Colonic mucosa (tissue), 4 donors: ENCODE measurements at places on chromosomes 12 and 14. TPM values are rescaled to one million over a fixed set of nuclear protein-coding genes. Genes with fewer than 3 reads are reported as not detected.

DNA sequence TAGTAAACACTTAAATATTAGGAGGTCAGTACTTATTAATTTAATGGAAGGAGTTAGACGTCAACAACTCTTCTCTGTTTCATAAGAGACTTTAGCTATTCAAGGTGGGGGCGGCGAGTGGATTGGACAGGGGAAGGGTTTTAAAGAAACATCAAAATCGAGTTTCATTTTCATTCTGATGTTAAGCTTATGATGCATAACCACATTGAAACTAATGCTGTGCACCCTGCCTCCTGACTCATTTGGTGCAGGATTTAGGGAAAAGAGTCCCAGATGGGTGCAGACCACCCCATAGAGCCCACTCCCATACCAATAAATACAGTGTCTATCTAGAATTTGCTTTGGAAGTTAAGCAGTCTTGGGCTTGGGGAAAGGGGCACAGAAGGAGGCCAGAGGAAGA, 7.4 kb downstream of the ZBTB39 start:
- peaks cover 4% of the 10 kb centered on the region for H3K36me3 ChIP-seq
- peaks cover 8% of the 10 kb centered on the region for H3K4me1 ChIP-seq
- no peaks in the 10 kb centered on the region for H3K27me3 ChIP-seq
- no peak overlapping the region for H3K27ac ChIP-seq
- H3K4me3 ChIP-seq, result no peak overlapping the region

DNA sequence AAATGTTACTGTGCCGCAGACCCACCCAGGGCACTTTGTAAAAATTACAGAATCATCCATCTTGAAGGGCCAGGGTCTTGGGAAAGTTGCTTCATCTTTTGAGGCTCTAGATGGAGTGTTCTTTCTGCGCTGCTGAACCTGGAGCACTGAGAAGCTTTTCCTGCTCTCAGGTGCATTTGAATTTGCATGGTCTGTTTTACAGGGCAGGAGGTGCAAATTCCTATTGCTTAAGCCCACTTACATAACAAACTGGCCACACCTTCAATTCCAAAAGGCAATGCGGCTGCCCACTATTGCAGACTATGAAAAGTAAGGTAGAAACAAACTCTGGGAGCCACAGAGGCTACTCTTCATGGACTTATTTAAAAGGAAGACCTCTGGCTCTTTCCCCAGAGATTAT, 254.8 kb downstream of the CACNA1C start:
- no peak overlapping the region for H3K27ac ChIP-seq
- H3K4me1 ChIP-seq, result no peaks in the 10 kb centered on the region
- no peaks in the 10 kb centered on the region for H3K36me3 ChIP-seq

GRCh38 chr12:14768823-14769405, 34.4 kb downstream of the WBP11 start:
- H3K27me3 ChIP-seq, result no peaks in the 10 kb centered on the region
- H3K36me3 ChIP-seq, result no peaks in the 10 kb centered on the region
- H3K27ac ChIP-seq, result peak overlapping the region; percentile 98
- peak overlapping the region; percentile 79 for H3K4me3 ChIP-seq
- H3K4me1 ChIP-seq, result no peaks in the 10 kb centered on the region
- DNase-seq, result peak; percentile 45

DNA sequence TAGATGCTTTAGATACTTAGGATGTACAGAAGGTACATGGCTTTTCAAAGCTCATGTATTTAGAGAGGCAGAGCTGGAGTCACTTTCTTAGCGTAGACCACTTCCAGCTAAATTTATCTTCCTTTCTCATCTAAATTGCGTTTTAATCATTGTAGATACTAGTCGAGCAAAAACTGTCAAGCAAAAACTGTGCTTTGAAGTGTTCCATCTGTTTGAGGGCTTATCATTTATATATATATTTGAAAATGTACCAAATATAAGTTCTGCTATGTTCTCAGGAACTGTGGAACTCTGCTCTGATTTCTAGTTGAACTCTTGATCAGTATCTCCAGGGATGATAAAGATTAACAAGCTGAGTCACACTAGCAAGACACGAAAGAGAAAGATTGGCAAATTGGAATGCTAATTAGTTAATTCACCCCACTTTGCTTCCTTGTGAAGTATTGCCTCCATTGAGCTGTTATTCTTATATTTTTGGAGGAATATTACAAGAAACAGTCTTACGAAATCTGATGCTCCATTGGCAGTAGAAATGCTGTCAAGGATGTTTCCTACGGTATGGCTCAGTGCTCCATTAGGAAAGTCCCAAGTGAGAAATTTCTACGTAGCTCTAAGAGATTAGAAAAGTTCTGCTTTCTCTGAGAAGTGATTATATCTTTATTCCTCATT, 310.7 kb downstream of the AEBP2 start:
- H3K27me3 ChIP-seq, result no peaks in the 10 kb centered on the region
- H3K36me3 ChIP-seq, result no peaks in the 10 kb centered on the region
- H3K4me1 ChIP-seq, result no peaks in the 10 kb centered on the region
- no peak overlapping the region for H3K4me3 ChIP-seq
- no peak overlapping the region for H3K27ac ChIP-seq

GRCh38 chr14:74917646-74918081, 5.4 kb downstream of the RPS6KL1 start:
- DNase-seq, result no peak
- H3K27me3 ChIP-seq, result no peaks in the 10 kb centered on the region
- H3K4me1 ChIP-seq, result peaks cover 4% of the 10 kb centered on the region
- H3K36me3 ChIP-seq, result no peaks in the 10 kb centered on the region
- H3K27ac ChIP-seq, result no peak overlapping the region
- H3K4me3 ChIP-seq, result no peak overlapping the region

DNA sequence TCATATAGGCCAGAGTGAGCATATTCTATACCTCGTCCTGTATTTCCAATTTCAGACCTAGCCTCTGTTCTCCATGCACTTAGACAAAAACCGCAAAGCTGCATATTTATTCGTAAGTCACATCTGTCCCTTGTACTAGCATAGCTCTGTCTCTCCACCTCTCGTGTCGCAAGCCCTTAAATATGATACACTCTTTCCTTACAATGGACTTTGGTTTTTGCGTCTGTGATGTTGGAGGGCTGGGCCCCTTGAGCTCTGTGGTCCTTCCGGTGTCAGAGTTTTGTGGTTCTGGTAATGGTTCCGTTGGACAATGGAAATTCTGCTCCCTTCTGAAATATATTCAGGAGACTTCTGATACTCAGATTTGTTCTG, 11.3 kb downstream of the PRKCH start:
- no peaks in the 10 kb centered on the region for H3K27me3 ChIP-seq
- no peaks in the 10 kb centered on the region for H3K36me3 ChIP-seq
- no peak for DNase-seq
- H3K4me1 ChIP-seq, result no peaks in the 10 kb centered on the region
- H3K27ac ChIP-seq, result no peak overlapping the region

DNA sequence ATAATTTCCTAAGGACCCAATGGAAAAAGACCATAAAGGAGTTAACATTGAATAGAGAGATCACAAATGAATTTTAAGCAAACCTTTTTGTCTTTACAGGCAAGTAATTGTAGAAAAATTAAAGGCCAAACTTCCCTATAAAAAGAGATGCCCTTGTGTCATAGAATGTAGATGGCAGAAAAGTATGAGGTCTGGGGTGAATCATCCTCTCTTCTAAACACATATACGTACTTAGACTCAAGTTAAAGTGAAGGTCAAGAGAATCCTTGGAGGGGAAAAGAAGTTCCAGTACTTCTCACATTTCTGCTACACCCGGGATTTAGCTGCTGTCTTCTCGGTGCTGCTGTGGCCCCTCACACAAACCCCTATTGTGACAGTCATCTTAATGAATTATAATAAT, 116.2 kb upstream of the ARID2 start:
- H3K4me1 ChIP-seq, result no peaks in the 10 kb centered on the region
- H3K27me3 ChIP-seq, result no peaks in the 10 kb centered on the region
- DNase-seq, result no peak

The PIANP gene
- total RNA-seq, result 1.2 TPM

The OTOGL gene
- total RNA-seq, result 0.08 TPM

The TAS2R31 gene
- 2.0 TPM for total RNA-seq

The APOF gene
- 0.15 TPM for total RNA-seq

The NOVA1 gene
- 3.6 TPM for total RNA-seq

The CELA1 gene
- total RNA-seq, result not detected

The CKB gene
- 4,641 TPM for total RNA-seq

The FITM1 gene
- 0.85 TPM for total RNA-seq
